Aorta (tissue), 5 donors: ENCODE measurements at places on chromosomes 7 and 10.

- DNase-seq: no peak
These were observed 2.0 kb downstream of the GPR85 start for GRCh38 chr7:113084496-113085172.

- peak; percentile 84 for DNase-seq
These were observed 33.3 kb upstream of the KDM7A start for GRCh38 chr7:140209866-140210609.

DNA sequence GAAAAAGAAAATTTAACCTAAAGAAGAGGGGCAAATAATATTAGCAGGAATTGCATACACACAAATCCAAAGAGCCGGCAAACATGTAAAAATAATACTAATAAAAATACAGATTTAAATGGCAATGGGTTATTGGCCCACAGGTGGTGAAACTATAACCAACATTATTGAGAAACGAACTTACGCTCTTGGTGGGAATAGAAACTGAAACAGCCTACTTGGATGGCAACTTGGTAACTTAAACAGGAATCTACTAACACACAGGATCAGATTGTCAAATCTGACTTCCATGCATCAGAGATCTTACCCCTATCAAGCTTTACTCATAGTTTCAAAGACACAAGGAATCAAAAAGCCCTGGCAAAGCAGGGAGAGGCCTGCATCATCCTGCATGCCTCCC is 66.5 kb downstream of the ANLN start:
- no peak for DNase-seq

- no peak for DNase-seq
These were observed 236.0 kb downstream of the TNS3 start for GRCh38 chr7:47345857-47346298.

GRCh38 chr10:60818134-60818770 is 40.0 kb downstream of the CDK1 start:
- DNase-seq: no peak

- DNase-seq: no peak
These were observed 128.1 kb upstream of the SAMD8 start for GRCh38 chr10:74983383-74983782.

GRCh38 chr10:59601985-59602384 is 107.7 kb downstream of the SLC16A9 start:
- no peak for DNase-seq

GRCh38 chr10:69382382-69383117 is 34.2 kb downstream of the TACR2 start:
- no peak for DNase-seq

DNA sequence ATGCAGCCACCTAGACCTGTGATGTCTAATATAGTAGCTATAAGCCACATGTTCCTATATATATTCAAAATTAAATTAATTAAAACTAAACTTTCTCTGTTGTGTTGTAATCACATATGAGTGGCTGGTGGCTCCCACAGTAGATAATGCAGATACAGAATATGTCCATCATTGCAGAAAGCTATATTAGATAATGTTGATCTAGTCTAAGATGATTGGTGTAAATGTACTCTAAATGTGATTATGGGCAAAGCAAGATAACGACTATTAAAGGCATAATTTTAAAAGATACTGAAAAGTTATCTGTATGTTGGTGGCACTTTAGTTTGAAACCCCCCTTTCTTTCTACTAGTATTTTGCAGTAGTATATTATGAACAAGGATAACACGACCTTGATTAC is 5.7 kb upstream of the HGF start:
- no peak for DNase-seq

DNA sequence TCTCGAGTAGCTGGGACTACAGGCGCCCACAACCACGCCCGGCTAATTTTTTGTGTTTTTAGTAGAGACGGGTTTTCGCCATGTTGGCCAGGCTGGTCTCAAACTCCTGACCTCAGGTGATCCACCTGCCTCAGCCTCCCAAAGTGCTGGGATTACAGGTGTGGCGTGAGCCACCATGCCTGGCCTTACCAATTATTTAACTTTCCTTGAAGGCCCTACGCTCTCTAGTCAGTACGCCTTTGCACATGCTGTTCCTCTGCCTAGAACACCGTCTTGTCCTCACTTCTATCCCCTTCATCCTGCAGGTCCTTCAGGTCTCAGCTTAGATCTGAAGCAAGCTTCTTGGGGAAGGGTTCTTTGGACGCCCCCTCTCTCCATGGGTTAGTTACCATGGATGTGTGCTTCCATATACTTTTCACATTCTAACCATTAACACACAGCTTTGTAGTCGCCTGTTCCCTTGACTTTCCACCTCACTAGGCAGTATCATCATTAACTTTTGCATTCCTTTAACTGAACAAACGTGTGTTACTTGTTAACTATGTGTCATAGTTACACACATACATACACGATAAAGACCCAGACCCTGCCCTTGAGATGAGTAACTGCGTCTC is 592 bp upstream of the ATP6V1F start:
- no peak for DNase-seq

DNA sequence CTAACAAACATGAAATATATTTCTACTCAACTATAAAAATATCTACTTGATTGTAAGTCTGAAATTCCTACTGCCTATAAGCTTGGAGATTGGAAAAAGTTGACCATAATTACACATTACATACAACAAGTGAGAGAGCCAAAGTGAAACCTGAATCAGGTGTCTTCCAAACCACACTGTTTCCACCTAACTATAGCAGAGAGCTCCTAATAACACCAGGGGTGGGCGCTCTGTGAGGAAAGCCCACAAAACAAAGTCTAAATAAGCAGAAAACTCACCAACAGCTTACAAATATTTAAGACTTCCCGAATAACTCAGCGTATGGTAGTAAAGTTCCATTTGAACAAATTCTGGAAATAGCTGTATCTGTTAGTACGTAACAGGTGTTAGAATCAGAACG is 119.9 kb downstream of the GPR37 start:
- DNase-seq: no peak

GRCh38 chr7:5387711-5388245 is 35.9 kb downstream of the TNRC18 start:
- DNase-seq: no peak

- no peak for DNase-seq
These were observed 87.7 kb upstream of the CYP26C1 start for GRCh38 chr10:92972886-92973285.

GRCh38 chr7:5596046-5596895 is 172.6 kb upstream of the TNRC18 start:
- peak; percentile 95 for DNase-seq

DNA sequence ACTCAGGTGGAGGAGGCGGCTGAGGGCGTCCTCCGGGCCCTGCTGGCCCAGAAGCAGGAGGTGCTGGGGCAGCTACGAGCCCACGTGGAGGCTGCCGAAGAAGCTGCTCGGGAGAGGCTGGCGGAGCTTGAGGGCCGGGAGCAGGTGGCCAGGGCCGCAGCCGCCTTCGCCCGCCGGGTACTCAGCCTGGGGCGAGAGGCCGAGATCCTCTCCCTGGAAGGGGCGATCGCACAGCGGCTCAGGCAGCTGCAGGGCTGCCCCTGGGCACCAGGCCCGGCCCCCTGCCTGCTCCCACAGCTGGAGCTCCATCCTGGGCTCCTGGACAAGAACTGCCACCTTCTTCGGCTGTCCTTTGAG is 2.8 kb downstream of the TRIM56 start:
- no peak for DNase-seq

DNA sequence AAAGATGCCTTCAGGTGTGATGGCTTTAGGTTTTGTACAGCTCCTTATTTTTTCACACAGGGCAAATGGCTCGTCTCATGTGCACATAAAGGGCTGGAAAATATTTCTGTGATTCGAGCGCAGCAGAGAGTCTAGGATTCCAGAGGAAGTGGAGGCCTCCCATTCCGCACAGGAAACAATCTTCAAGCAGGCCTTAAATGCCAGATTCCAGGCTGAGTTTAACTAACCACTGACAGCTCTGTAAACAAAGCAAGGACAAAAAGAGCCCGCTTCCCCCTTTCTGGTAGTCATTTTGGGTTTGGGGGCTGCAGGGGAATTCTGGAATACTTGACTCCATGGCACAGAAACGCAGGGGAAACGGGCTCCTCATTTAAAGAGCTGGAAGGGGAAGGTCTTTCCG is 87.2 kb downstream of the CALD1 start:
- no peak for DNase-seq

- no peak for DNase-seq
These were observed 331.8 kb downstream of the LRRTM3 start for GRCh38 chr10:67257427-67258144.

DNA sequence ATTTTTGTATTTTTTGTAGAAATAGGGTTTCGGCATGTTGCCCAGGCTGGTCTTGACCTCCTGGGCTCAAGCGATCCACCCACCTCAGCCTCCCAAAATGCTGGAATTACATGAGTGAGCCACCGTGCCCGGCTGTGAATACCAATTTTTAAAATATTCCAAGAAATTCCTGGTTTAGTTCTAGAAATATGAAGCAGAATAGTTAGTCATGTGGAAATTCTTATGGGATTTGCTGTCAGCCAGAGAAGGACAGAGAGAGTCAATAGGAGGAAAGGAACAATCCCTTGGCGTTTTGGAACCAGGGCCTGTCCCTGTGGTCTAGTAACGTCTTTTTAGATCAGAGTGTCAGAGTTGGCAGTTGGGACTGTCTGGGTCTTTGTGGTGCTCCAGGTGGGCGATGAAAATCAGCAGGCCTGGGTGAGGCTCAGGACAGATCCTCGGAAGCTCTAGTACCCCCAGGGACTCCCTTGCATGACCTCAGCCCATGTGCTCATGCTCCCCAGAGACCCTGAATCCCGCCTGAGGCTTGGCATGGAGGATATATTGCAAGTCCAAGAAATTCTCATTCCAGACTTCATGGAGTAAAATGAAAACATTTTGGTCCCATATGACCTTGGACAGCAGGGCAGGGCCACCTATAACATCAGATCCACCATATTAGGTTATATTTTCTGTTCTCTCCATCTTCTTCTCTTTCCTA is 7.8 kb downstream of the NODAL start:
- DNase-seq: peak; percentile 79

DNA sequence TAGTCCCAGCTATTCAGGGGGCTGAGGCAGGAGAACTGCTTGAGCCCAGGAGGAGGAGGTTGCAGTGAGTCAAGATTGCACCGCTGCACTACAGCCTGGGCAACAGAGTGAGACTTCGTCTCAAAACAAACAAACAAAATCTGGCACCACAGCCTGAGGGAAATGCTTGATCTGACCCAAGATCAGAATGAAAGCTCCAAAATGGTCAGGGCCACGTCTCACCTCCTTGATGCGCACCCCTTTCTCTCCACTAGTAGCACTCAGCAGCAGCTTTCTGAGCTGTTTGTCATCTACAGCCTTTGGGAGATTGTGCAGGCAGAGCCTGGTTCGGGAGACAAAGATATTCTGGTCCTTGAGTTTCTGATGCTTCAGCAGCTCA is 22.7 kb downstream of the RBM28 start:
- DNase-seq: no peak
